ENCODE measurements at places on chromosomes 11 and 22.

- no peak for DNase-seq
Measured at GRCh38 chr22:49087198-49087597, 740.5 kb downstream of the BRD1 start.

GRCh38 chr11:3207526-3208189 lies 11.0 kb downstream of the MRGPRG start:
- no peak for DNase-seq

DNA sequence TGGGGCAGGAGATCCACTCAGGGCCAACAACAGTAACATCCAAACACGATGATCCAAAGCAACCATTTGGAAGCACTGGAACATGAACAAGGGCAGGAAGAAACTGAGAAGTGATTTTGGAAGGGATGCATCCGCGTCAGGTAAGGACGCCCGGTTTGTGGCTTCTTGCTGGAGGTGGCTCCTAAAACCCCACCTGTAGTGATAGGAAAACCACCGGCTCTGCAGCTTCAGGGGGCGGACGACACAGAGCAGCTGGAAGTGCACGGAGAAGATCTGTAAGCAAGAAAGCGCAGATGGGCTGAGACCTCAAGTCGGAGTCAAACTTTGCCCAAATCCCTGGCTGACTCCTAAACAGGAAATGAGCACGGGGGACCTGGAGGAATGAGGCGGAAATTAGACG lies 1066.1 kb downstream of the BRD1 start:
- no peak for DNase-seq

GRCh38 chr11:110966131-110966530 lies 253.9 kb upstream of the ARHGAP20 start:
- DNase-seq = no peak

- DNase-seq = no peak
Measured at GRCh38 chr22:49303061-49303735, 524.5 kb downstream of the BRD1 start.

DNA sequence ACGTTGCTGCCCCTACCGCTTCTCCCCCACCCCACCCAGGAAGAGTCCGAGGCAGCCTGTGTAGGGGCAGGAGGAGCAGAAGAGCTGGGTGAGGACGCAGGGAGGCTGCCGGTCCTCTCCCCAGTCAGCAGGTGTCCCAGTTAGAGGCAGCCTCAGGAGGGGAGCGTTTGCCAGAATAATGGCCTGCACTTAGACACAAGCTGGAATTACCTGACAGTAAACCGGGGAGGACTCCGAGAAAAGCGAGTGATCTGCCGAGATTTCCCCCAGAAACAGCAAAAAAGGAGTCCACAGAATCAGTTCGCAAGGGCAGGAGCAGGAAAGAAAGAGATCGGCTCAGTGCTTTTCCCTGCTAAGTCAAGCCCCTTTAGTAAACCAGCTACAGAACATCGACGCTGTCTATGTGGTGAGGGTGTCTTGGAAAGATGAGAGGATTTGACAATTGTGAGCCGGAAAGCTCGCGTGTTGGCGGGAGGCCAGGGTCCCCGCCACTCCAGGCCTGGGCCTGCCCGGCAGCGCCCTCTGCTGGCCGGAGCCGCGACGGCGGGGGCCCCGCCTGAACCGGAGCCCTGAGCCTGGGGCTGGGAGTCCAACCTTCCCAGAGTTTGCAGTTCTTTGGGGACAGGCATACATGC lies 17.7 kb upstream of the THRSP start:
- peak; percentile 22 for DNase-seq

GRCh38 chr11:63882555-63883242 lies 34.3 kb downstream of the RCOR2 start:
- no peak for DNase-seq

DNA sequence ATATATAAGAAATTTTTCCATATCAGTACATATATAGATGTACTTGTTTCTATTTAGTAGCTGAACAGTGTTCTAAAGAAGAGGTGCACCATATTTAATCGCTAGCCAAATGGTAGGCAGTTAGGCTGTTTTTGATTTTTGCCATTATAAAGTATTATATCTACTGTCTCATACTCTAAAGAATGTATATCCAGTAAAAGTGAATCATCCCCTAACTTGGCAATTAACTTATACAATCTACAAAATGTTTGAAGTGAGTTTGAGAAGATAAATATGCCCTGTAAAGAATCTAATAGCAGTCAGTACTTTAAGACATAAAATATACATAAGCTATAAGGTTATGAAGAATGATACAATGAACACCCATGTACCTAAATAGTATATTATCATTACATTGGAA lies 291.5 kb downstream of the SWAP70 start:
- DNase-seq = no peak

DNA sequence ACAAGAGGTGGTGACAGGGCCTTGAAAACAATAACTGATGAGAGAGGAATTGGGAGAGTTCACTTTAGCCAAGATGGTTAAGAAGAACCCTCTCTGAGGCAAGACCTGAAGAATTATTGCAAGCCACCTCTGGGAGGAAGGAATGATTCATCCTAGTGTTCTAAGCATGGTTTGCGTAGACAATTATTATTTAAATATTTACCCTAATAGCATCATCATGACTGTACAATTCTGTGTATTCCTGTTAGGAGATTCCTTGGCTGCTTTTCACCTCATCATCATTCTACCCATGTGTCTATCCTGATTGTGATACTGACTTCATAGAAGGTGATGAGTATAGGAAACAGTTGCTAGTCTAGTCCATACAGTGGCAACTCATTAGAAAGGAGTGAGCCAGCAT lies 264.4 kb downstream of the DDX10 start:
- no peak for DNase-seq

- DNase-seq = no peak
Measured at GRCh38 chr11:1373536-1374214, 16.1 kb upstream of the BRSK2 start.

DNA sequence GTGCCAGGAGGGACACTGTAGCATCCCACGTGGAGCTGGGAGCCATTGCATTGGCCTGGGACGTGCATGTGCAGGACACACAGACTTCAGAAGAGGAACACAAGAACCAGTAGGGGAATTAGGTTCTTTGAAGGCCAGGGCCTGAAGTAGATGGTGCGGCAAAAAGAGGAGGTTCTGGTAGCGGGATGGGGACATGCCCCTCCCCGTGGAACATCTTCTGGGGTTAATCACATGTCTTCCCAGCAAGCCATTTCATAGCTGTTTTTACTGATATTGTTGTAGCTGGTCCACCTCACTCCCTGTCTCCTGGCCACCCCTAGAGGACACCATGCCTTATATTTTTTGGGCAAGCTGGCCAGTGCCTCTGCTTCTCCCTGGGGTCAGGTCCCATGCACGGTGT lies 74.3 kb downstream of the SCN3B start:
- no peak for DNase-seq

DNA sequence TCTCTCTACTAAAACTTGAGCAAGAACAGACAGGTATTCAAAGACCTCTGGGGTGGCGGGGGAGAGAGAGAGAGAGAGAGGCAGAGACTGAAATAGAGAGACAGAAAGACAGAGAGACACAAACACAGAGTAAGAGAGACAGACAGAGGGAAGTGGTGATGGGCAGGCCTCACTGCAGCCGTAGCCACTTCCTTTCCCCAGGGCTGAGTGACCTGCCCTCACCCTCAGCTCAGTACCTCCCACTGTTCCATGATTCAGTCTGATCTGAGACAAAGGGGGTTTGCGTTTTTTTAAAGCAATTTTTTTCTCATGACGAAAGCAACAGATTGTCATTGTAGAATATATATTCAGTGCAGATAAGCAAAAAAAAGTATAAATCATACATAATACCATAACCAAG lies 607.9 kb upstream of the B3GAT1 start:
- DNase-seq = no peak

DNA sequence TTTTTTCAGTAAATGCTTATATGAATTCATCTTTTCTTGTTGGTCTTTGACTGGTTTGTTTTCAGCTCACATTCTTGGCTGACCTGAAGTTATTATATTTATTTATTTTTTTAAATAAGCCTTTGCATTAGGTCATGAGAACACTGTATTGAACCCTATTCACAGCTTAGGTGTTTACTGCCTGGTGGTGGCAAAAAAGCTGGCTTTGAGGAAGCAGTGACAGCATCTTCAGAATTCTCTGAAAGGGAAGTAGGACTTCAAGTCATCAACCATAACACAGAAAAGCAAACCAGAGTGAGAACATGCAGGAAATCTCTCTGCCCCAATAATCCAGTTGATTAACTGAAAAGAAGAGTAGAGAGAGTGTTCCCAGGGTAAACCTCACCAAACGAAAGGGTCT lies 30.3 kb upstream of the MMP13 start:
- DNase-seq = no peak

- DNase-seq = no peak
Measured at GRCh38 chr11:5881756-5882155, 1.3 kb downstream of the OR52E4 start.

DNA sequence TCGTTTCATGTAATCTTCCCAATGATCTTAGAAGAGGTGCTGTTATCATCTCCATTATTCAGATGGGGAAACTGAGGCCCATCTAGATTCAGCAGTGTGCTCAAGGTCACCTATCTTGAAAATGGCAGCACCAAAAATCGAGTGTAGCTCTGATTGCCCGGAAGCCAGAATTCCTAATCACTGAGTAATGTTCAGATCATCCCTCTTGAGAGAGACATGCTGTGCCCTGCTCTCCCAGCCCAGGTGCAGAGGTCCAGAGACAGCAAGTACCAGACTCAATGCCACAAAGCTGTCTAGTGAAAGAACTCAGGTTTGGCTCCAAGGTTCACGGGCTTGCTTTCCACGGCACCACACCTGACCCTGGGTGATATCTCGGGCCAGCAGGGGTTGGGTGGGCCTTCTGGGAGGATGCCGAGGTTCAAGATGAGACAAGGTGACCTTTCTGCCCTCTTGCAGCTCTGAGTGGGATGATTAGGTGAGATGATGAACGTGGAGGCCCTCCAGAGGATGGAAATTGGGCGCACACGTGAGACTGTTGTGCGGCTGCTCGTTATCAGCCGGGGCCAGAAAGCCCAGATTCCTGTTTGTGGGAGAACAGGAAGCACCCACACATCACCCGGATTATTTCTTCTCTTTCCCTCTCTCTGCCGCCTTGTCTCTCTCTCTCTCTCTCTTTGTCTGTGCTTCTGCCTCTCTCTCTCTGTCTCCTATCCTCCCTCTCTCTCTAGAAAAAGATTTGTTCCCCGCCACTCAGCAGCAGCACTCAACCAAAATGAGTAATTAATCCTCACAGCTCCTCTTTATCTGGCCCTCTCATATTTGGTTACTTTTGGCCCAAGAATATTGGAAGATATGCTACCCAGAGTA lies 19.0 kb upstream of the RASD2 start:
- DNase-seq = no peak

DNA sequence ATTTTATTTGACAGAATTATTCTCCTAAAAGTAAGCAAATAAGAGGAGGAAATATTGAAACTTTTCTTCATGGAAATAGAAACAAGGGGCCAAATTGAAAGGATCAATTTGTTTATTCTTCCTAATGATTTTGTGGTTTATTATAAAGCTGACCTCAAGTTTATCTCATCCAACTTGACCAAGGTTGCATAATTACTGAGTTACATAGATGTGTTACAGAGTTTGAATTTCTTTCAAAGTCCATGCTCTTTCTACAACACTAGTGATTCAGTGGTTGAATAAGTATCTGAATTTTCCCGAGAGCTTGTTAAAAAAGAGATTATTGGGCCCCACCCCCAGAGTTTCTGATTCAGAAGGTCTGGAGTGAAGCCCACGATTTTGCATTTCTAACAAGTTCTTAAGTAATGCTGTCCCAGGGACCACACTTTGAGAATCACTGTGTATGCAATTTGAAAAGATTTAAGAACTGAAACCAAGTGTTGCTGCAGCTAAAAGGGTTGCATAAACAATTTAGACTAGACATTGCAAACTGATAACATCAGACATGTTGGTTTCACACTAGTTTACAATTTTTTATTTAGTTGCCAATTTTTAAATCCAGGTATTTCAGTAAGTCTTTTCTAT lies 485.7 kb upstream of the ANO5 start:
- DNase-seq = no peak

- DNase-seq = no peak
Measured at GRCh38 chr22:38032681-38033521, 24.3 kb upstream of the PICK1 start.

GRCh38 chr11:96875712-96876111 lies 485.9 kb downstream of the JRKL start:
- no peak for DNase-seq

All from GOT3 (cell line).